ENCODE measurements at places on chromosomes 4 and X.

GRCh38 chrX:103629318-103630170 lies 769 bp downstream of the TCEAL1 start:
- DNase-seq: peak; percentile 25

GRCh38 chr4:112119353-112119783 lies 25.9 kb upstream of the FAM241A start:
- DNase-seq: no peak

DNA sequence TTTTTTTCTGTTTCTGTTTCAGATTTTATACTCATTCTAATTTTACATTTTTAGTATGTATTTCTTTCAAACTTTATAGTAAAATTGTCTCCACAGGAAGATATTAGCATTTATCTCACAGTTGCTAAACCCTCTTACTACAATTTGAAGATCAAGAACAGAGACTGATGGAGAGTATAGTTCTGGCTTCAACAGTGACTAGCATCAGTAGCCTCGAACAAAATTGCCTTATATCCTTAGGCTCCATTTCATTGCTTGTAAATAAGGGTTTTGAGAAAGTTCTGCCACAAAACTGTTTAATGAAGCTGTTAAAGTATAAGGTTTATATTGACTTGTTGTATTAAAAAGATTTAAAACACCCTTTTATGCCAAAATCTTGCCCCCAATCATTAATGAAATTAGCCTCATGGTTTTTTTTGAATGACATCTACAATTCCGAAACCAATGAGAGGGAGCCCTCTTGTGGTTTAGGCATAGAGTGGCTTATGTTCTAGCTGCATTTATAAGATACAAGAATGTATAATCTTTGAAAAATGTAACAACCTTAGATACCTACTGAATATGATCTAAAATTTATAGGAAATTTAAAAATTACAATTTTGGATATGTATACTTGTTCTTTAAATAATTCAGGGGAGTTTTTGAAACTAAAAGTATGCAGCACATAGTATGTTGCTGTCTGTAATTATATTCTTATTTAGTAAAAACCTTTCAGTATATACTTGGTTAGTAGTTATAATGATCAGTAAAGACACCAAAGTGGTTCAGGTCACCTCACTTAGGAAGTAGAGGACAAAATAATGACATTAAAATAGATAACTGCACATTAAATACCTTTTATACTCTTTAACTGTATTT lies 109.8 kb upstream of the HPGD start:
- DNase-seq: peak; percentile 3

GRCh38 chrX:9707306-9708033 lies 58.2 kb downstream of the GPR143 start:
- no peak for DNase-seq

GRCh38 chrX:10457092-10457491 lies 163.3 kb downstream of the MID1 start:
- DNase-seq: no peak

Measured in skeletal muscle cell (primary cell).